ENCODE measurements at places on chromosomes 3 and 15.

DNA sequence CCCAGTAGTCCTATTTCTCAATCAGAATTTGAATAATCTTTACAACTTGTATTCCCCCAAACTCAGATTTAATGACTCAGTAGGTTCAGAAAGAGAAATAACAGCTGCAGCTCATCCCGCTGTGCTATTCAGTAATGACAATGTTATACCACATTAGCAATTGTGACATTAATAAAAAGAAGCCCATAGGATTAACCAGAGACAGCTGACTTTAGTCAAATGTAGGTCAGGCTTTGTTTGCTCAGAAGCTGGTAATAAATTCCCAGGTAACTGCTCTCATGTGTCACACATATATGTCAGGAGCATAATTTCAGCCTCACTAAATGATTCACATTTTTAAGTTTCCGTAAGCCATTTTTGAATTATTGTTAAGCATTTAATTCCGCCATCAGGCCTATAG lies 222.0 kb upstream of the UBE2E2 start:
- no peak for DNase-seq

DNA sequence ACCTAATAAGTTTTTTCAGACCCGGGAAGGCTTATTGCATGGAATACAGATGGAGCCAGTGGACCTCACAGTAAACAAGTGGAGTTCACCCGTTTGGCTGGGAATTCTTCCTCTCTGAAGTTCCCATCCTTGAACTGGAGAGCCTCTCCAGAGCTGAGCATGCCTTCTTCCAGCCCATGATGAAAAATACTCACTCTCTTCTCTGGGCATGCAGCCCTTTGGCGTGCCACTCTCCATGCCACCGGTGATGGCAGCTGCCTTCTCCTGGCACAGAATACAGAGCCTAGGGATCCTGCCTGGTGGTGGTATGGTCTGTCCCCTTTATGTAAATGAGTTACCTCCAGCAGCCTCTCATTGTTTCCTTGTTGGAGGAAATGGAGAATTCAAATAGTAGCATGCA lies 150.8 kb downstream of the LEKR1 start:
- DNase-seq, result no peak

DNA sequence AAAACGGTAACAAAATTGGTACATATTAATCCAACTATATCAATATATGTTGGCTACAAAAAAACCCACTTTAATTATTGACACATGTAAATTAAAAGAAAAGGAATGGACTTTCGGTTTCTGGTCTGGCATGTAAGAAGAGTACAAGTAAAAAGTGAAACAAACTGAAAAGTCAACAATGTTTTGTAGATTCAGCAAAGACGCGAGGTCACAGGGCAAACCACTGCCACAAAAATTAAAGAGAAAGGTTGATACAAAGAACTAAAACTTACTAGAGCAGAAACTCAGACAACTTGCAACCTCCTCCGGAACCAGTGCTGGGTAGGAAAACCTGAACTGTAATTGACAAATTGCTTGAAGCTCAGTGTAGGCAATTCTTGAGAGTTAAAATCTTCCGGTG lies 110.6 kb upstream of the ARPP21 start:
- DNase-seq, result no peak

GRCh38 chr3:43214616-43215015 lies 71.7 kb upstream of the SNRK start:
- DNase-seq, result no peak

- DNase-seq, result no peak
These were observed 215.8 kb downstream of the RYR3 start for GRCh38 chr15:33526532-33526931.

- DNase-seq, result no peak
These were observed 67.2 kb upstream of the CSTA start for GRCh38 chr3:122257644-122258364.

DNA sequence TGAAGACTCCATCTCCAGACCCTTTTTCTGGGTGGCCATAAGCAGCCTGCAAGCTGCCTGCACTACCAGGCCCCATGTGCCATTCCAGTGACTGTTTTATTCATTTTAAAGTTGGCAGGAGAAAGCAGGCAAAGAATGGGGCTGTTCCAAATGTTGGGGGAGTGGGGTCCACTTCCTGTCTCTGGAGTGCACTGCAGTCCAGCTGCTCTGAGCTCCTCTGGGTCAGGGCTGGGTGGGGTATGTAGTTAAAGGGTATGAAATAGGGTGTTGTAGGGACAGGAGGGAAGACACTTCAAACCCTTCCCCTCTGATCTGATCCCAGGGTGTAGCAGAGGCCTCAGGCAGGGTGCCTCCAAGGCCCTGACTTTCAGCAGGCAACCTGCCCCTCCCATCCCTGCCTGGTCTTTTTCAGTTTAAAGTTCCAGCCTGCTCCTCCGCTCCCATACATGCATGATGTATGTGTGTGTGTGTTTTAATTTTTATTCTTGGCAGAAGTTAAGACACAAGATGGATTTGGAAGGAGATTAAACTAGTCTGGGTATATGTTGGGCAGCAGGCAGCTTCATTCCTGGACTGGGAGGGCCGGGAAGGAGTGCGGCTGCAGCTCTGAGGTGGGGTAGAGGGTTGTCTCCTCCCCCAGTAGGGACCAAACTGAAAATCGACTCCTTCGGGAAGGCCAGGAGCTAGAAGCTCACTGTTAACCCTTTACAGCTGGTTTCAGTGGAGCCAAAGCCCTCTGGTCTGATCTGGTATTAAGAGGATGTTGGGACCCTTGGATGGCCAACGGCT lies 17.3 kb downstream of the BOC start:
- DNase-seq, result no peak

GRCh38 chr3:184682671-184683070 lies 29.2 kb downstream of the MAGEF1 start:
- DNase-seq, result no peak

DNA sequence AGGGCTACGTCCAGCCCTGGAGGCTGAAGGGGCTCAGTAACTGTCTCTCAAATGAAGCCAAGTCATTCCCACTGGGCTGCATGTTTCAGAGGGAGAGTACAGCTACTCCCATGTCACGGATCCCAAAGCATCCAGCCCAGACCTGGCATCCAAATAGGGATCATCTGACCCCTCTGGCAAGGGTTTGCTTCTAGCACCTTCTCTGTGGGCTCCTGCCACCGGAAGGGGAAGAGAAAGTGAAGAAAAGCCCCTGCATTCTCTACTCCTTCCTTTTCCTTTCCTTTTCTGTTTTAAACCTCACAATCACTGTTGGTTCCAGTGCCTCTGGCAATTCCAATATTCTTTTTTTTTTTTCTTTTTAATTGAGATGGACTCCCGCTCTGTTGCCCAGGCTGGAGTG lies 64.5 kb upstream of the CTSH start:
- no peak for DNase-seq

DNA sequence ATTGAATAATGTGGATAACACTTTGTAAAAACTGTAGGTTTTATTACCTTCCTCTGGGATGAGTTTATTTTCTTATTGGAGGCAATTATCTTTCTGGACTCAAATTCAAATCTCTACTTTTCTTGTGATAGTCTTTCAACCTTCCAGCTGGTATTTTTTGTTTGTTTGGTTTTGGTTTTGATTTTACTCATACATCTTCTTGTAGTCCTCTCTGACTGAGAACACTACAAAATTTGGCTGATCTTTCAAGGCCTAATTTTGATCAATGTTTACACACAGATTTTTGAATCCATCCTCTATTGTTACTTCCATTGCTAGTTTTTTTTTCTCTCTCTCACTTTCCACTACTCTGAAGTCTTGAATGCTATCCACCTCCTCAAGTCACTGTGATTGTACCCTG lies 303.8 kb upstream of the NECTIN3 start:
- DNase-seq, result no peak

DNA sequence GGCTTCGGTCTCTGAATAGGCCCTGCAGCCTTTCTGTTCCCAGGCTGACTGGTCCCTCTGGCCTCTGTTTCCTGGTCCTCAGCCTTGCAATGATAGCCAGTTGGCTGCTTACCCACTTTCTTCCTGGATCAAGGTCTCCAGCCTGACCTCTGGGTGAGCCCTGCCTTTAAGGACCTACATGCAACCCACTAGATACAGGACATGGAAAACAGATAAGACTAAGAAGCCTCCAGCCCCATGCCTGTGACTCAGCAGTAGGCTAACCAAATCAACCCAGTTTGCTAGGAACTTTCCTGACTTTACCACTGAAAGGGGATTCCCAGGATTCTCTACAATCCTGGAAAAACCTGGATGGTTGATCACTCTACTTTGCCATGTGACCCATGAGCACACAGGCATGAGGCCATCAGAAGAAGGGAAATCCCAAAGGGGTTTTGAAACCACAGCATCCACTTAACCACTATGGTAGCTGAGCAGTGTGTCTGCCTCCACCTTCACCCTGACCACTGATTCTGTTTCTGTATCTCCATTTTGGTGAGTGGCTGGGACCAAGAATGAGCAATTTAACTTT lies 188.1 kb downstream of the CHST2 start:
- peak; percentile 78 for DNase-seq

- peak; percentile 82 for DNase-seq
These were observed 103.9 kb downstream of the FBN1 start for GRCh38 chr15:48541341-48542278.

DNA sequence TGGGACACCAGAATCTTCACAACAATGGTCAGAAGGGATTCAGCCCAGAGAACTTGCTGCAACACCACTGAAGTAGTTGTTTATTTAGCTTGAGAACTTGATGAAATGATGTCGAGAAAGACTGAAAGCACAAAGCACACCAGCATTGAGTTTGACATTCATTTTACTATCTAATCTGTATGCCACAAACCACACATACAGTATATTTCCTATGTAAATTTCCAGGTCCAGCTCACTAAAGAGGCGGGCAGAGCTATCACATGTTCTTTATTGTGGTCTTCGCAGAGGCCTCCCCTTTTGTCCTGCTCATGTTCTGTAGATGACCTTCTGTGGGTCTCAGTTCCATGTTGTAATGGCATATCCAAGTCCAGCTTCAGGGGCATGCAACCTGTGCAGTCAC lies 10.4 kb upstream of the FMN1 start:
- DNase-seq, result no peak

DNA sequence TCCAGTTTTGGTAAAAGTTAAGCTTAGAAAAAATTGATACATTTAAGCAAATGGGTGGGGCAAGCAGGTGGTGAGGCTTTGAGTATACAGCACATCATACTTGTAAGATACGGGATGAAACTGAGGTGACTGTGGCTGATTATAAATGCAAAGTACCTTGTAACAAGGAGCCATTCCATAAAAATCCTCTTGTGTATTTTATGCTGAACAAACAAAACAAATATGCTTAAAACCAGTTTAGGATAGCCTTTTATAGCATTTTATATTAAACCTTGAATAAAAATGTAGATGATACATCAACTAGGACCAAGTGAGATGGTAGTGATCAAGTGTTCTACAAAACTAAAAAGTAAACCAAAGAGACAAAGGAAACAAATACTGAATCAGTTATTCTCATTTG lies 3.4 kb downstream of the PLSCR1 start:
- no peak for DNase-seq
